ENCODE measurements at places on chromosomes 2 and 18.

GRCh38 chr2:25401307-25402026, 59.7 kb upstream of the DNMT3A start:
- no peak for DNase-seq

GRCh38 chr2:23066686-23067085, 318.3 kb upstream of the KLHL29 start:
- no peak for DNase-seq

DNA sequence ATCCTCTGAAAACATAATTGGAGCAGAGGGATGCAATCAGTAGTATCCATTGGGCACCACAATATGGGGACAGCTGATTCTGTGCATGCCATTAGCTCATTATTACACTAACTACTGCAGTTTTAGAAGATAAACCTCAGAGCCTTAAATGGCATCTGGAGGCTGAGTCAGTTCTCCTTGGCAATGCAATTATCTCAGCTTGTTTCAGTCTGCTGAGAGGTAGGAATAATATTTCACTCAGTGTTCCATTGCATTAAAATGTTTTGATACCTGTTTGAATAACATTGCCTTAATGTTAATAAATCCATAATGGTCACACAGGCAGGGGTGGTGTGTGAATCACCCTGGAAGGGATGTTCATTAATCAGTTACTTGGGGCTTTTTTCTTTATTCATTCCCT, 309.6 kb downstream of the LRRTM1 start:
- no peak for DNase-seq

- DNase-seq, result no peak
Observed at GRCh38 chr2:168671932-168672331, 130.5 kb upstream of the NOSTRIN start.

- no peak for DNase-seq
Observed at GRCh38 chr2:71618327-71619113, 165.2 kb downstream of the DYSF start.

- no peak for DNase-seq
Observed at GRCh38 chr2:85415980-85416650, 2.4 kb upstream of the SH2D6 start.

- no peak for DNase-seq
Observed at GRCh38 chr2:218827701-218828476, 3.7 kb downstream of the PRKAG3 start.

DNA sequence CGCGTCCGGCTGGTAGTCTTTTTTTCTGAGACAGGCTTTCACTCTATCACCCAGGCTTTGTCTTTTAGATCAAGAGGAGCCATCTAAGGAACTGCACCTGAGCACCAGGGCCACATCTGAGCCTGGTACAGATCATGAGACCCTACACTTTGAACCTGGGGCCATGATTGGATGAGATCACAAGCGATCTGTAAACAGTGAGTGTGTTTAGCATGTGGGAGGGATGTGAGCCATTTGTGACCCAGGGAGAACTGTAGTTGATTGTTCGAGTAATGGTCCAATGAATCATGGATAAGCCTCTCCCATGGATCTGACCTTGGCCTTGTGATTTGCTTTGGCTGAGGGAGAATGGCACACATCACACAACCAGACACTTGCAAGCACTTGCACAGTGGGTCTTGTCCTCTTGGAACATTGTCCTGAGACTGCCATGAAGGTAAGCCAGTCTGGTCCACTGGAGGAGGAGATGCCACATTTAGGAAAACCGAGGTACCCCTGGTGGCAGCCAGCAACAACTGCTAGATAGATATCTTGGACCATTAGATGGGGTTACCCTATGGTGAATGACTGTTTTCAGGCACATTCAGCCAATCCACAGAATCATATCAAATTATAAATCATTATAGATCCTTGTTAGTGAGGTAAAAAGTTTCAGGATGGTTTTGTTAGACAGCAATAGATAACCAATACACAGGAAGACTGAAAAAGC, 19.5 kb upstream of the DTNB start:
- no peak for DNase-seq

DNA sequence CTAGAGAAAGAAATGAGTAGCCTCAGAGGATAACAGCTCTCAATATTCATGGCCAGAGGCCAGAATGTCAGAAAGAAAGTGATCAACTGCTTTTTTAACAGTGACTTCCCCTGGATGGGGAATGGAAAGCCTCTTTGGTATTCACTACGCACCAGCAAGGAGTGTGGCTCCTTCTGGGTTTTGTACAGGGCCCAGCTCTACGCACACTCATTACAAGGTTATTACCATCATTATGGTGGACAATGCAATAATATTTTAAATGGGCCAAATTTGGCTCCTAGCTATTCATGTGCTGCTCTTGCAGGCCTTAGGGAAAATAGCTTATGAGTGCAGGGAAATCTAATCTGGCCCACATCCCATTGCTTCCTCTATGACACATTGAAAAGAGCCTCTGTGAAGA, 1149.5 kb upstream of the FANCL start:
- DNase-seq, result no peak

DNA sequence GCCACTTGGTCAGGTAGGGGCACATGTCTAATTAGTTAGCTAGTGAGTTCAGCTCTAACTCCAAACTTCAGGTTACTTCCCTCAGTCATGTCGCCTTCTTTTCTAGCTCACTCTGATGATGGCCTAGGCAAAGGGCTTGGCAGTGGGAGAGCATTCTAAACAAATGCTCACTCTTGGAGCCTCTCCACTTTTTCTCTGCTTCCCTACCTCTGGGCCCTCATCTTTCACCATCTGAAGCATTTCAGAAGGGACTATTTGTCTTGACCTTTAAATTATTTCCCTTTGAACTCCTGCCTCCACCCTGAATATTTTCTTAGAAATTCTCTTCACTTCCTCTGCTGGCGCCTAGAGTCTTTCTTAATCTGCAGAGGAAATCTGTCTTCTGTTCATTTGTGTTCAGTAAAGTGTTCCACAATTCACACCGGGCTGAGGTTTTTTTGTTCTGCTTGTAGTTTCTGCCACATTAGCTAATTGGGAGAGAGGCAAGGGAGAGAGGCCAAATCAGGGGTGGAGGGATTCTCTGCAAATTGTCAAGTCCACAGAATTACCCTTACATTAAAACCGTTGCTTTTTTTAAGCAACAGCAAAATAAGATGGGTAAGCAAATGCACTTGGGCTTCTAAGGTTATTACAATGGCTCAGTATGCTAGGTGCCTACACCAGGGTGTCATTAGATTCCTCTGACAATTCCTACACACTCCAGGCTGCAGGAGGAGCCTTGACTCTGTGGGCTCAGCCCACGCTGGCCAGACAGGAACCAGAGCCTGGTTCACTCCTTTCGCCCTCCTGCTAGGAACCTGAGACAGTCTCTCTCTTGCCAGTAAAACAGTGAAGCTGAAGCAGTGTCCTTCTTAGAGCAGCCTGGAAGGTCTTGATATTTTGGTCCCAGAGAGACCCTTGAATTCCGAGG, 5.5 kb downstream of the MSGN1 start:
- no peak for DNase-seq

GRCh38 chr2:38889045-38889444, 630 bp upstream of the ARHGEF33 start:
- no peak for DNase-seq

- DNase-seq, result no peak
Observed at GRCh38 chr2:71665168-71666093, 212.1 kb downstream of the DYSF start.
